Mammary epithelial cell (primary cell): ENCODE measurements at places on chromosomes 6 and 20. TPM values are rescaled to one million over a fixed set of nuclear protein-coding genes. Genes with fewer than 3 reads are reported as not detected.

GRCh38 chr6:165702669-165703068 lies 39.6 kb upstream of the PDE10A start:
- no peak for DNase-seq

GRCh38 chr6:88167352-88167937 lies 1.3 kb upstream of the CNR1 start:
- DNase-seq = no peak

DNA sequence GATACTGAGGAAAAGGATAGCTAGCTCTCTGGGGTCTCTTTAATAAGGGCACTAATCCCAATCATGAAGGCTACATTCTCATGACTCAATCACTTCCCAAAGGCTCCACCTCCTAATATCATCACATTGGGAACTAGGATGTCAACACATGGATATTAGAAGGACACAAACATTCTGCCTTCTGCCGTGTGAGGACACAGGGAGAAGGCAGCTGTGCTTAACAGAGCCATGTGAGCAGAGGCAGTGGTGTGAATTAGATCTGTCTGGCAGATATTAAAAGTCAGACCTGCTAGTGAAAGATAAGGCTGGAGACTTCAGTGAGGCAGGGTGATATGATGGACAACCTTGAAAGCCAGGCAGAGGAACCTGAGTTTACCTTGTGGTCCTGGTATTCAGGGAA lies 341.9 kb downstream of the ARHGAP18 start:
- DNase-seq = no peak

DNA sequence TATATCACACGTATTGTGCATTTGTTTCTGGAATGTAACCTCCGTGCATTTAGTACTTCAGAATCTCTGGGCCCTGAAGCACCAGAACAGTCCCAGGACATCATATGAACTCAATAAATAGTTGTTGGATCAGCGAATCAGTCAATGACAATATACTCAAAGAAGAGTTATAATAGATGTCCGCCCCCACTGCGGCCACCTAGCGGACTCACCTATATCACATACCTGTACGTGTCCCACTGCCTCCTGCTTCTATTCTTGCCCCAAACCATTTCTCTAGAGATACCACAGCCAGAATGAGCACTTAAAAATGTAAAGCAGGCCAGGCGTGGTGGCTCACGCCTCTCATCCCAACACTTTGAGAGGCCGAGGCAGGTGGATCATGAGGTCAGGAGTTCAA lies 73.9 kb downstream of the DCDC2 start:
- no peak for DNase-seq

DNA sequence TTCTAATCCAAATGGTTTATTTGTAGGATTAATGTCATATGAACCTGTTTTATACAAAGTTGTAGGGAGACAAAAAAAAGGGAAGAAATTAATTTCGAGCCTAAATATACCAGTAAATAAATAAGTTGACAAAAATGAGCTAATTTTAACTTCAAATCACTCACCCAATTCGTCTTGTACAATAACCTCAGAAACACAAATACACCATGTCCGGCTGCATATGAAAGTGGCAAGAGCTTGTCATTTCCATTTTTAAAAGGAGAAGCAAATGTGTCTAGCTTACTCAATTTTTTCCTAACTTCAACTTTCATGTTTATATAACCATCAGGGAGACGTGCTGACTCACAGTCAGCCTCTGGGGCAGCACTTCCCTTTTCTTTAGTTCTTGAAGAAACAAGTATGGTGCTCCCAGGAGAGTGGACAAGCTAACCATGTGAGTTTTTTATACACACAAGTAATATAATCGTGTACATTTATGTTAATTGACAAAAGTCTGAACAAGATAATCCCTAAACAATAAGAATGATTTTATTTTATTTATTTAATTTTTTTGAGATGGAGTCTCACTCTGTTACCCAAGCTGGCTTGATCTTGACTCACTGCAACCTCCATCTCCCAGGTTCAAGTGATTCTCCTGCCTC lies 55.5 kb upstream of the SGK1 start:
- DNase-seq = peak; percentile 74

GRCh38 chr6:85675030-85675819 lies 32.5 kb upstream of the SYNCRIP start:
- peak; percentile 73 for DNase-seq

The PM20D2 gene
- 8.4 and 9.1 TPM in 2 replicates for total RNA-seq

- DNase-seq = no peak
These were observed 94.0 kb downstream of the ADGRG6 start for GRCh38 chr6:142395768-142396231.

DNA sequence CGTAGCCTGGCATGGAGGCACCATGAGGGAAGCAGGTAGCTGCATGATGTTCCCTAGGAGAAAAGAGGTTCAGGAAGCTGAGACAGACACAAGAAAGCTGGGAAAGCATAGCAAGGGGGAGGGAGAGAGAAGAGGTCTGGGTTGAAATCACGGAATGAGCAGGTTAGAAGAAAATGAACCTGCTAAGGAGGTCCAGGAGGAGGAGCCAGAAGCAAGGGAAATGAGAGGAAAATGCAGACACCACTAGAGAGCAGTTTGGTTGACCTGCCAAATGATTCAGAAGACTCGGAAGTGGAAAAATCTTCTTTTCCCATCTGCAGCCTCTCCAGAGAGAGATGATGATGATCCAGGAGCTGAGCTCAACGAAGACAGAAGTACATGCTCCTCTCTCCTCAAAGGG lies 70.9 kb downstream of the VIP start:
- DNase-seq = no peak

DNA sequence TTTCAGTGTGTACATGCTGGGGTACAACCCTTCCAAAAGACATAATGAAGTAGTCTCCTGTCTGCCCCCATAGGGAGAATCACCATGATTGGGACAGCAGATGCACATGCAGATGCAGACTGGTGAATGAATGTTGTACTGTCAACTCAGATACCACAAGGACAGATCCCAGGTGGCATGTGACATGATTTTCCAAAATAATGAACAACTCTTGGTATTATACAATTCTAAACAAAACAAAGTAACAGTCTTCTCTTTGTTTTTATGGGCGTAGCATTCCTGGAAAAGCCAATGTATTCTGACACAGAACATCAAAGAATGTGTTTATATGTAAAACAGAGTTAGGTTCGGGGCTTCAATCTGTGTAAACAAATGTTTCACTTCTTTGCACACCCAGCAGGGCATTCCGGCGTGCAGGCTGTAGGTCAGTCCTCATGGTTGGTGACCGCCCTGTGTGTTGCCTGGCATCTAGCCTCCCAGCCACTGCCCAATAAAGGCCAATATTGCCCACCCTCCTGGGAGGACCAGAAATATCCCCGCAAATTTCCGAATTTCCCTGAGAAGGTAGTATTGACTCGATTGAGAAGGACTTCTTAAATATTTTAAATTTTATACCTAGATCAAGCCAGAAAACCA lies 127.7 kb downstream of the KLHL32 start:
- DNase-seq = no peak

The SLC22A7 gene
- total RNA-seq = not detected

GRCh38 chr6:89138173-89138572 lies 7.7 kb upstream of the PM20D2 start:
- no peak for DNase-seq

DNA sequence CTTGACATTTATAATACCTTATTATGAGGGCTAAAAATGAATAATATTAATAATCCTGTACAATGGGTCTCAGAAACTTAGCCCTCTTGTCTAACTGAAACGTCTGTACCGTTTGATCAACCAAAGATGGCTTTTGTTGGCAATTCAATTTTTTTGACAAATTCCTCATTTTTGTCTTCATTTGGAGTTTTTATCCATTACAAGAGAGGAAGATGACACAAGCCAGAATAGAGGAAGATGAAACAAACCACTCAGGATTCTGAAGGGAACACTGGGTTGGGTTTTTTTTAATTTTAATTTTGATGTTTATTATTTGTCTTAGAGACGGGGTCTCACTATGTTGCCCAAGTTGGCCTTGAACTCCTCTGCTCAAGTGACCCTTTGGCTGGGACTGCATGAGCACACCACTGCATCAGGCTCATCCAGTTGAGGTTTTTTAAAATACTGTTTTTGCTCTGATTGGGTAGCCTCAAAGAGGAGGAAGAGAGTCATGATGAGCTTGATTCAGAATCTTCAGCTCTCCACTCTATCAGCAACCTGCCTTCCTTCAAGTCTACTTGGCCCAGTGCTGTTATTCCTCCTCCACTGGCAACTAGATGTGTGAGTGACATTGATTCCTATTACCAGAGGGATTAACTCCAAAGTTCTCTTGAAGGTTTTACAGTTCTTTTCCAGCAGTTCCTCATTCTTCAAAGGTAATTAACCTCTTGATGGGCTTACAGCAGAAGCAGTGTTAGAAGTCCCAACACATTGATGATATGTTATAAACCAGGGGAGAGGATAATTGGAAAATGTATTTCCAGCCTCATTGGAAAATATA lies 71.3 kb downstream of the ATXN1 start:
- no peak for DNase-seq

GRCh38 chr6:77030929-77031674 lies 432.2 kb downstream of the HTR1B start:
- peak; percentile 21 for DNase-seq

The UBE2C gene
- total RNA-seq = 32.9 and 80.5 TPM in 2 replicates

DNA sequence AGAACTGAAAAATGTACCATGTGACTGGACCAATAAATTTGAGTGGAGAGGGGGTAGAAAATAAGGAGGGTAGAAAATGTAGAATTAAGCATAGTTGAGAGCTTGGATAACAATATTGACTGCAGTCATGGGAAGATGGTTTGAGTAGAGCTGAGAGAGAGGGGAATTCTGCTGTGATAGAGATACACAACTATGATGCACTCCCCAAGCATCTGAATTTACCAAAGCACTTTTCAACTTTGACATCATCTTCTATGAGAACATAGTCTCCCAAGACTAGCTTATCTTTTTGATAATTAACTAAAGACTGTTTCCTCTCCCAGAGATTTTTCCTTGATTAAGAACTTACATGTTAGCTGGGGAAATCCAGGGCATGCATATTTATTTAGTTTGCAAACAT lies 103.1 kb downstream of the TNFRSF21 start:
- no peak for DNase-seq

The ACAT2 gene
- 39.3 TPM for total RNA-seq

DNA sequence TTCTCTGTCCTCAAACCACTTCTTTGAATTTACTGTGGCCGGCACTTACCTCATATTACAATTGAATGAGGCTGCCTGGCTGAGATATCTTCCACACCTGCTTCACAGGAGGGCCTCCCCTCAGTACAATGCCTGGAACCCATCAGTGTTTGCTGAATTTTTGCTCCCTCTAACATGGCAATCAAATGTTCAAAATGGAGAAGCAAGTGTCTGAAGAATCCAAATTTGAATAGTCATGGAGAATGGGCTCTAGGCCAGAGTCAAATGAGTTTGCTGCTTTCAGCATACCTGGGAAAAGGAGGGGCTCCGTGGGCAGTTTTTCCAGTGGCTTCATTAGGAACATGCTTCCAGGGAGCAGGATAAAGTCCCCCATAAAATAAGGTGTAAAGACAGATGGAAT lies 564.8 kb downstream of the UTRN start:
- no peak for DNase-seq

- DNase-seq = no peak
These were observed 1.0 kb downstream of the SRXN1 start for GRCh38 chr20:651713-652614.

DNA sequence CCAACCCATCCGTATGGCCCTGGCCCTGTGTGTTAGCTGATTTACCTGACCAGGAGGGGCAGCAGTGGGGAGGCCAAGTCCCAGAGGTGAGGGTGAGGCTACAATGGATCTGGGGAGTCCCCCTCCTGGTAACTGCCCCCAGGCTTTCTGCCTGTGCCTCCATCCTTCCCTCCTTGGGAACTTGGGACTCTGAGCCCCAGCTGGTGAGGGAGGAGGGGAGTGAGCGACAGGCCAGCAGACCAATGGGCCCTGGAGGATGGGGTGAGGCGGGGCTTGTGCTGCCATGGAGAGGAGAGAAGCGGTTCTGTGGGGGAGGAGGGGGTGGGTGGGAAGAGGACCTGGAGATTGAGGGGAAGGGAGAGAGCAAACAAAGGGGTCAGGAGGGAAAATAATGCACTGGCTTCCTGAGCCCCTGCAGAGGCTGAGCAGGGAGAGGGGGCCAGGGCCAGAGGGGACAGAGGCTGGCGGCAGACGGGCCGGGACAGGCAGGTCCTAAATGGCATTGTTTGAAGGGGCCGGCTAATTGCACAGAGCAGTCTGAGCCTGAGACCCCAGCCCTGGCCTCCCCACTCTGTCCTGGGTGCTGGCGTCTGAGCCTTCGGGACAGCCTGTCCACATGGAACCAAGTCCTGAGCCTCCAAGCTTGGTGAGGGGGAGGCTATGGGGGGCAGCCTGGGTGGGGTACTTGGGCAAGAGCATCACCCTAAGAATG lies 17.5 kb downstream of the DNMT3B start:
- DNase-seq = no peak

The MCCD1 gene
- total RNA-seq = not detected in 2 replicates

DNA sequence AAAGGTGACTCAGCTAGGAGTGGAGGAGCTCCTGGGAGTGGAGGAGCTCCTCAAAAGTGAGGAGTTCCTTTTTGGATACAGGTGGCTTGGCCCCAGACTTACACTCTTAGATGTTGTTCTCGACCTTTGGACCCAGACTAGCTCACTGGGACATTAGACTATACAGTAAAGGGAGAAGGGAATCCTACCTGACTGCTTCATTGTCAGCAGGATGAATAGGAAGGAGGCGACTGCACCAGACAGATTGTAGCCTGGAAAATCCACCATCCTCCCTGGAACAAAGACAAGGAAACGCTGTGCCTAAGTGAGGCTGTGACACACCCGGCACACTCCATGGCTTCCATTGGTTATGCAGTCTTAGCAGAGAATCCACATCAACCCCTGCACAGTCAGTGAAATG lies at the start of gene BTNL2:
Gene BTNL2 (minus strand): TSS at position 325 of the 400 bp plus-strand sequence. CDS start 58 bp downstream, at position 267.
- no peak for DNase-seq

The HNF4A gene
- total RNA-seq = not detected

GRCh38 chr20:40763646-40764295 lies 74.7 kb upstream of the MAFB start:
- no peak for DNase-seq

DNA sequence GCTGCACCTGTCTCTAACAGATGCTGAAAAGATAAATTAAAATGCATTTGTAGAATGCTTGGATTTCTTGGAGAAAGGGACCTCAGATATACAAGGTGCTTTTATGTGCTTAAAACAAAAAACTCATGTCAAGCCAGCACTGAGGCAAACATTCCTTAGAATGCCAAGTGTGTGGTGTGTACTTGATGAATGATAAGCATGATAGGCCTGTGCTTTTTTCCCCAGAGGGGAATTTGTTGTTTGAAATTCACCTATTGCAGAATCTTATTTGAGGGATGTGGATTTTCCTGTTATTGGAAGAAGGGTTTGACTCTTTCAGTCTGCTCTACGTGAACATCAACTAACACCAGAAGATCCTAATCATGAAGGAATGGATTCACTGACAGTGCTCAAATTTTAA lies 28.8 kb downstream of the TTI1 start:
- no peak for DNase-seq

DNA sequence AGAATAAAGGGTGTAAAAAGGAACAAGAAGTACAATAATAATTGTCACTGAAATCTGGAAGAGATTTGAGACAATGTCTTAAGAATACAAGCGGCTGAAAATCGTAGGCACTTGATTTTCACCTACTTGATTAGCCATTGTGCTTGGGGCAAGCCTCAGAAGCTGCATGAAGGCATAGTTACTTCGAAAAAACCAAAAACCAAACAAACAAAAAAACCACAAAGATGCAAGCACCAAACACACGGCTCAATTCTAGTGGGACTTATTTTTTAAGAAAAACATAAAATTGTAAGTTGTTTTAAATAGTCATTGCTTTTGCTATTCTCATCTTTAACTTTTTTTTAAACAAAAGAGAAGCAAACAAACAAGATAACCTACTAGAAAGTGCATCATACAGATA lies 235.6 kb downstream of the OGFRL1 start:
- no peak for DNase-seq

The FNDC1 gene
- 0.05 TPM in 1 of 2 replicates, not detected in the other for total RNA-seq
